ENCODE measurements at places on chromosomes 2 and 18. TPM values are rescaled to one million over a fixed set of nuclear protein-coding genes. Genes with fewer than 3 reads are reported as not detected.

GRCh38 chr2:231527955-231528635 lies 2.1 kb downstream of the NMUR1 start:
- DNase-seq = no peak

- DNase-seq = no peak
These were observed 94.2 kb downstream of the CABLES1 start for GRCh38 chr18:23229472-23229871.

DNA sequence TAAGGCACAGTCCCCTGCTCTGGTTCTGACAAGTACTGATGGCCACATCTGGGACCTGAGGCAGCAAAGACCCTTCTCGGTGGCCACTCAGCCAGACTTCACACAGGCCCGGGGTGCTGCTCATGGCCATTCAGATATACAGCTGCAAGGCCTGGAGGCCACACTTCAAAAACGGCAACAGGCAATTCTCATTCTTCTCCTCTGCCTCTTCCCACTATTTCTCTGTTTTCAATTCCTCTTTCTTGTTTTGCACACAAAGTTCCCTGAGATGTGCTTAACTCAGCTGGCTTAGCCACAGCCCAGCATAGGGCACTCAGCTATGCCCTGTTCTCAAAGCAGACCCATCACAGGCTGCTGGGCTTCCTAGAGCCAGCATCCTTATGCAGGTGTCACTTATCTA lies 29.9 kb downstream of the PTPN18 start:
- DNase-seq = no peak

GRCh38 chr2:30373881-30374302 lies 73.2 kb upstream of the LCLAT1 start:
- DNase-seq = no peak

GRCh38 chr2:230929381-230930148 lies 4.5 kb upstream of the GPR55 start:
- DNase-seq = no peak

- no peak for DNase-seq
These were observed 101.5 kb upstream of the STON1 start for GRCh38 chr2:48428449-48428848.

- peak; percentile 35 for DNase-seq
These were observed 23.5 kb downstream of the ROCK2 start for GRCh38 chr2:11320698-11321492.

Gene REG3A
- not detected for total RNA-seq

Data from HepG2 (cell line).